ENCODE measurements at places on chromosomes 2 and 18.

DNA sequence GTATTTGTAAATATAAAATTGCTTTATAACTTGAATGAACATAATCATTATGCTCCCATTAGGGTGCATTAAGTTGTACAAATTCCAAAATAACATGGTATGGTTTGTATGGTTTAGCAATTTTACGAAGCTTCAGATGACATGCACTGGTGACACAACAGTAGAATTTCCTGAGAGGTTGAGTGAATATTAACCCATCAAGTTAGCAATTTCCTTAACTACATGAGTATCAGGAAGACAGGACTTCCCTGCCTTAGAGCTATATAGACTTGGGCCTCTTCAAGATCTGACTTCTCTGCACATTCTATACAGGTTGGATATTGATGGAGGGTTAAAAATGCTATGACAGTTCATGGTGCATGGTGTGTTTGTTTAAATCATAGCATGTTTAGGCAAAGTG lies 60.2 kb downstream of the ZC3H6 start:
- DNase-seq: no peak

DNA sequence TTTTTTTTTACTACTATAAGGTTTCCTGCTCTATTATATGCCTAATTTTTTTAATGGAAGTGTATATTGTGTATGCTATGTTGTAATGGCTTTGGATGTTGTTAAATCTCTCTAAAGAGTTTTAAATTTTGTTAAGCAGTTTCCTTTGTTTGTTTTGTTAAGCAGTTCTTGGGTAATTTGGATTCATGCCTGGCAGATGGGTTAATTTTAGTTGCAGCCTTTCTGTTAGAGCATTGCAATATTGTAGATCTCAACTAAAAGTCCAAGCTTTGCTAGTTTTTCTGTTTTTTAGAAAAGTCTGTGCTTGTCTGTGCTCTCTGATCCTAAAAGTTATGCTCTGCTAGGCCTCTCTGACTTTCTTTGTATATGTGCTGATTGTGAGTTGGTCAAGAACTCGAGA lies 1229.0 kb upstream of the NRXN1 start:
- DNase-seq: no peak

DNA sequence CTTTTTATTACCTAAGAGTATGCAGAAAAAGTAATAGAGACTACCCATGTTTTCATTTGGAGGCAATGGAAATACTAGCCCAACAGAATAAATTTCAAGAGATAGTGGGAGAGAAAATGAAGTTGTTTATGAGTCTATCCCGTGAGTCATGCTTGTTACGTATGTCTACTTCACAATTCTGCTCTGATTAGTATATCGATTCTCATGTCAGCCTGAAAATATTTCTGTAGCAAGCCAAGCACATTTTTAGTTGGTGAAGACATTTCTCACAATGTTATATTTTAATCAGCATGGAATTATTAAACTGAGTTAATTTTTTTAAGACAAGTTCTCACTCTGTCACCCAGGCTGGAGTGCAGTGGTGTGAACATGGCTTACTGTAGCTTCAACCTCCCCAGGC lies 346.1 kb downstream of the RPRM start:
- no peak for DNase-seq

DNA sequence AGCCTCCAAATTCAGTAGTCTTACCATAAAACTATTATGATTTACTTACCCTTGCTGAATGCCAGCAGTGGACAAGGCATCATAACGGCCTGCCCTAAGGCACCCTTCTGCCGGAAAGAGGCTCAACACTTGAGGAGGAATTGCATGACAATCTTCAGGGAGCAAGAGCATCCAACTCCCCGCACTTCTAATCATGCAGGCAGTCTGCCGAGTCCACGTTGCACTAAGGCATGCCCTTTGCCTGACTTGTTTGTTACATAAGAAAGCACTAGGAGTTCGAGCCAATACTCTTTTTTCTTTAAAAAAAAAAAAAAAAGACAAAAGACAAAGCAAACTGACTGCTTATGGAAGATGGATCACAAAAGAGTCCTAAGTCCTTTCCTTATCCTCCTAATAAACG lies 17.9 kb upstream of the SPTBN1 start:
- DNase-seq: no peak

GRCh38 chr2:98391581-98392270 lies 45.5 kb downstream of the CNGA3 start:
- DNase-seq: no peak

- no peak for DNase-seq
Measured at GRCh38 chr18:65608471-65608870, 142.3 kb upstream of the CDH7 start.

- DNase-seq: no peak
Measured at GRCh38 chr18:74725690-74726089, 128.0 kb downstream of the ZNF407 start.
